ENCODE measurements at places on chromosomes 5 and 9.

- DNase-seq = no peak
These were observed 217.4 kb downstream of the FANCC start for GRCh38 chr9:95100071-95100627.

GRCh38 chr9:16289639-16290038 lies 580.8 kb downstream of the BNC2 start:
- no peak for DNase-seq

DNA sequence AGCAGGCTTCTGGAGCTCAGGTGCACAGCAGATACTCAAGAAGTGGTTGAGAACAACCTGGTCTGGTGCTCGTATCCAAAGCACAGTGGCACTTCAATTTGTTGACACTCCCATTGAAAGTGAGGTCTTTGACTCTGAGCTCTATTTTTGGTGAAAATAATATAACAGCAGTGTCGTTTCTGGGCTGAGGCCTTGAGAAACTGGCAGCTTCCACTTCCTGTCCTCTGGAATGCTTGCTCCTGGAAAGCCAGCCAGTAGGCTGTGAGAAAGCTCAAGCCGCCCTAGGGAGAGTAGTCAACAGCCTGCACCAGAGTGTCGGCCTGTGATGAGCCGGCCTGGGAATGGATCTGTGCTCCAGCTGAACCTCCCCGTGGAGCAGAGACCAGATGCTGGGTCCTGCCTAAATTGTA lies 6.8 kb upstream of the SUSD3 start:
- DNase-seq = no peak

- DNase-seq = no peak
These were observed 5.9 kb downstream of the LPCAT1 start for GRCh38 chr5:1517838-1518237.

DNA sequence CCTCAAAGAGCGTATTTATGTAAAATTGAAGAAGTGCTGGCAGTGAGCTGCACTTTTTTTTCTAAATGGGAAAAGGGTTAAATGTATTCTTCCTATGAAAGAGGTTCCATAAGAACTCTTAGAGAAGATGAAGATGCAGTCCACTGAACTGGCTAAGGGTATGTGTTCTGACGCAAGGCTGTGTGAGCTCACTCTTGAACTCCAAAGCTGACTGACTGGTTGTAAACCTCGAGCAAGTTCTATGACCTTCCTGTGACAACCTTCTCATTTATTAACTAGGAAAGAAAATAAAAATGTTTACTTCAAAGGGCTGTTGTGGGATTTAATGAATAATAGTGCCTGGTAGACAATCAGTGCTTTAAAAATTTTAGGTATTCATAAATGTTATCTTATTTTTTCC lies 46.7 kb downstream of the POC5 start:
- no peak for DNase-seq

- DNase-seq = no peak
These were observed 117.7 kb downstream of the HOMER1 start for GRCh38 chr5:79396265-79396664.

DNA sequence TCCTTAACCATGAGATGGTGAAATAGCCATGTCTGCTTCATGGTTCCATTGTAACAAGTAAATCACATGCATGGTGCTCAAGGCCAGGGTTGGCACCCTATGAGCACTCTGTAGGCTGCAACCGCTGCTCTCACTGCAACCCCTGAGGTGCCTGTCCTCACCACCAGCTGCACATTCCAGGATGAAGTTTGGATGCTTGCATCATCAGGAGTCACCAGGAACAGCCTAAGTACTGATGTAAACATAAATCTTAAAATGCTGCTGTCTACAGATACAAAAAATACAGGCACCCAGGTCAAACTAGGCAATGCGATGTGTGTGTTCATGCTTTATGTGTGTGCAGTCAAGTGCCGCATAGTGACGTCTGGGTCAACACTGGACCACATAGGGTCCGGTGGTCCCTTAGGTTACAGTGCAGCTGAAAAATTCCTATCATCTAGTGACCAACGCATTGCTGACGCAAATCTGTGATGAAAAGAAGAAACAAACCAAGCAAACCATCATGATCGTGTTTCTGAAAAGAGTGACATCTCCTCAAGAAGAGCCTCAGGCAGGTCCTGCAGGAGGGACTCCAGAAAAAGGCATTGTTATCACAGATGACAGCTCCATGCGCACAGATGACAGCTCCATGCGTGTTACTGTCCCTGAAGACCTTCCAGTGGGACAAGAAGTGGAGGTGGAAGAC lies 234.8 kb downstream of the AUH start:
- DNase-seq = no peak

DNA sequence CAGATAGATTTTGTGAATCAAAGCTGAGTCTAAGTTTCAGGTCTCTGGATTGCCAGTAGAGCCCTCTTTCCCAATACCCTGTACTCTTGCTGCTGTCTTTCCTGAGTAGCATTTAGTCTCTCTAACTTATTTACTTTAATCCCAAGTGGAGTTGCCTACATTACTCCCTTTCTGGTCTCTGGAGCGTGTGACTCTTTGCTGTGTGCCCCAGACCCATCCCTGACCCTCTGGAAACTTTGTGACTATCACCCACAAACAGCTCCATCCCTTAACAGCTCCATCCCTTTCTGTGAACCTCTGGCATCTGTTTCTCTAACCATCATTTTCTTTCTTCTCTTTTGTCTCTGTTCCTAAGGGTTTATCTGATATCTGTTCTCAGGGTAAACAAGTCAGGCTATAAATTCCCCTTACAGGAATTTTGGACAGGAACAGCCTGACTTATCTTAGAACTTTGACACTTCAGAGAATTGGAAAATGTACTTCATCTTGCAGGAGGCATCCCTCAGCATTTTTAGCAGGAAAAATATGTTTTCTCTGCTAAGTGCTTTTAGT lies 1167.1 kb upstream of the SEMA6A start:
- no peak for DNase-seq
